Activated CD4-positive, alpha-beta T cell treated with anti-CD3 and anti-CD28 coated beads, Interleukin-2, Interleukin-4, amounts not matched to agents 100 ng/mL and 50 ng/mL, durations not matched to agents 16 hours and 8 hours (primary cell): ENCODE measurements at places on chromosomes 11 and 22.

DNA sequence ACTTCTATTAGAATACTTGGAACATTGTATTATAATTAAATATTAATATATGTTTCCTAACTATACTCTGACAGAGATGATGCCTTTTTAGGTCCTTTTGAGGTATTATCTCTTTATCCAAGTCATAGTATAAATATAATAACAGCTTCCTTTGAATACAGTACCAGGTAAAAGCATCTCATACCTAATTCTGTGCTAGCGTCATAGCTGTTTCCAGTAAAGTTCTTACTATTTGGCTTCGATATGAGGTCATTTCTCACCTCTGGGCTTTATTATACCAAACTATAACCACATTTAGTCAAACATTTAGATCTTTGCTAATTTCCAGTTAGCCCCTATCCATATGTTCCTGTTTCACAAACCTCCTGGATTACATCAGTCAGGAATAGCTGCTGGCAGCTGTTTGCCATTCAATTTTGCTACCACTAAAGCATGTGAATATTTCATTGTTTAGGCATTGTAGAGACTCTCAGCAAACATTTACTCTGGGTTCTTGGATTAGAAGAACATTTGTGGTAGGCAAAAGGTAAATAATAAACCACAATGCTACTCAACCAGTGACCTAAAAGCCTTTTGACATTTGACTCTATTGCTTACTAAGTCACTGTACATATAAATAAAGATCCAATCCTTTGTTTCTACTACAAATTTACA, 255.1 kb downstream of the TTC28 start:
- no peak for DNase-seq

DNA sequence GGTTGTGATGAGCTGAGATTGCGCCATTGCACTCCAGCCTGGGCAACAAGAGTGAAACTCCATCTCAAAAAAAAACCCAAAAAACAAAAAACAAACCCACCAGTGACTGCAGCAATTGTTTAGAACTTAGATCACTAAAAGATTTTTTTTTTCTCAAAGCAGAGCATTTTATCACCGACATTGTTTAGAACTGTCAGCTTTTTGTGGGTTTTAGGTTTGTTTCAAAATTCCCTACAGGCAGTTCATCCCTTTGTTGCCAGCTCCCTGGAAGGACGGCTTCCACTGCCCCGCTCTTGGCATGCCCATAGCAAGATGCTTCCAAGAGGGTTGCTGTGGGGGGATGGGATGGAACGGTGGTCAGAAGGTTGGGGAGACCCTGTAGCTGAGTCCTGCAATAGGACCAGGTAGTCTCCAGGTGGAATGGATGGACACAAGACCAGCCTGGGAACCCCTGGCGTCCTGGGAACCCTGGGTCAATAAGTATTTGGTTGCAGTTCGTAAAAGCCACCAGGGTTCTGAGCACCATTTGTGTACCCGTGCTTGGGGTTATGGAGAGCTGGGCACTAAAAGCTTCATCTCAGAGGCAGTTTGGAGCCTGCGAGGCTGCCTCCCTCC, 46.7 kb downstream of the TSPAN18 start:
- DNase-seq, result no peak

GRCh38 chr11:68160100-68160695, 39.0 kb upstream of the CHKA start:
- no peak for DNase-seq

GRCh38 chr22:49101873-49102272, 725.8 kb downstream of the BRD1 start:
- no peak for DNase-seq

DNA sequence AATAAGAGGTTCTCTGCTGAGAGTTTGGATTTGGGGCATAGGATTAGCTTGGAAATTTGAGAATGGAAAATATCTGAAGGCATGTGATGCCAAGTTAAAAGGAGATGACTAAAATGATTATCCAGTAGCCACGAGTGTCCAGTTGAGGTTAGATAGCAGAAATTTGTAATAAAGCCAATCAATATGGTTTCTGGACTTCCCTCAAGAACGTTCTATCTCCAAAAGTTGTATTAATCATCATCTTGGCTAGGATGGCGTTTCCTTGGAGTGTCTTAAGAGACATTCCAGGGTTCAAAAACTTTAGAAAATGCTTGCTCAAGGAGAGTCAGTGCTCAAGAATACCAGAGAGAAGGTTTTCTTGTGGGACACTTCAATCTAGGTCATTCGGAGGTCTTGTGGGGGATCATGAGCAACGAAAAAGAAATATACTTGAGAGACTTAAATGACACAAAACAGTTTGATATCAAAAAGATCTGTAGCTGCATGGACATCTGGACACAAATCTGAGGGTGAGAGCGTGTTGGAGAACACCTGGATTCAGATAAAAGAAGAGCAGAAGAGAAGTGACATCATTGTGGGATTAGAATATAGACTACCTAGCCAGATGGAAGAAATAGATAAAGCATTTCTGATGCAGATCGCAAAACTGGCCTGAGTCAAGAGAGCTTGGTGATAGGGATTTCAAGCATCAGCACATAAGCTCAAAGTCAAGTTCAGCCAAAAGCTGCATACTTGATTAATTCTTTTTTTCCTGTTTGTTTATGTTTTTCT, 97.7 kb downstream of the ARFGAP2 start:
- DNase-seq, result no peak

- DNase-seq, result no peak
Measured at GRCh38 chr11:72014761-72015320, 16.1 kb downstream of the IL18BP start.

DNA sequence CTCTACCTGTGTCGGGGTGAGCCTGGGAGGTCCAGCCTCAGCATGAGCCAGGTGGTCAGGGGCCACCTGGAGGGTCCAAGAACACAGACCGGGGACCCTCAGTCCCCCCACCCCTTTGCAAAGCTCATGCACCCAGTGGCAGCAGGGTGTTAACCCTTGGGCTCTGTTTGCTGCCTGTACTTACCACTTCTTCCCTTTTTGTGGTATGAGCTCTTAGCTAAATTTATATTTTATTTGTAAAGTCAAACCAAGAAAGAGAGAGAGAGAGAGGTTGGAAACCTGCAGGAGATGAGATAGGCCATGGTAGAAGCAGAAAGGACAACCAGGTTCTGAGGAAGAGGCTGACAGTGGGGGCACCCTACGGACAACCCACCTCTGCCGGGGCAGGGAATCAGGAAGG, 29.9 kb downstream of the IL10RA start:
- no peak for DNase-seq

GRCh38 chr11:61503135-61503770, 5.3 kb upstream of the LRRC10B start:
- DNase-seq, result no peak

DNA sequence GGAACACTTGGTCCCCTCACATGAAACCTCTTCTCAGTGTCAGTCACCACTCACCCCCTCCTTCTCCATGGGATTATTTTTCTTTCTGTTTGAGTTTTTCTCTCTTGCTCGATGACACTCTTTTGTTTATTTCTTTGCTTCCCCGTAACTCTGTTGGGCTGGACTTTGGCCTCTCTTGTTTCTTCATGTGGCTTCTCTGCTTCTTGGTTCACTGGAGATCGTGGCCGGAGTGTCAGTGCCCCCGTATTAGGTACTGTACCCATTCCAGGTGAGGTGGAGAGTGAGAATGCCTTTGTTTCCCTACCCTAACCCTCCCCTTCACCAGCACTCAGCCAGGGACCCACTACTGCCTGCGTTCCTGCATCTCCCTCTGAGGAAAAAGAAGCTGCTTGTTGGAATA, 32.5 kb downstream of the CYB5R2 start:
- DNase-seq, result no peak

DNA sequence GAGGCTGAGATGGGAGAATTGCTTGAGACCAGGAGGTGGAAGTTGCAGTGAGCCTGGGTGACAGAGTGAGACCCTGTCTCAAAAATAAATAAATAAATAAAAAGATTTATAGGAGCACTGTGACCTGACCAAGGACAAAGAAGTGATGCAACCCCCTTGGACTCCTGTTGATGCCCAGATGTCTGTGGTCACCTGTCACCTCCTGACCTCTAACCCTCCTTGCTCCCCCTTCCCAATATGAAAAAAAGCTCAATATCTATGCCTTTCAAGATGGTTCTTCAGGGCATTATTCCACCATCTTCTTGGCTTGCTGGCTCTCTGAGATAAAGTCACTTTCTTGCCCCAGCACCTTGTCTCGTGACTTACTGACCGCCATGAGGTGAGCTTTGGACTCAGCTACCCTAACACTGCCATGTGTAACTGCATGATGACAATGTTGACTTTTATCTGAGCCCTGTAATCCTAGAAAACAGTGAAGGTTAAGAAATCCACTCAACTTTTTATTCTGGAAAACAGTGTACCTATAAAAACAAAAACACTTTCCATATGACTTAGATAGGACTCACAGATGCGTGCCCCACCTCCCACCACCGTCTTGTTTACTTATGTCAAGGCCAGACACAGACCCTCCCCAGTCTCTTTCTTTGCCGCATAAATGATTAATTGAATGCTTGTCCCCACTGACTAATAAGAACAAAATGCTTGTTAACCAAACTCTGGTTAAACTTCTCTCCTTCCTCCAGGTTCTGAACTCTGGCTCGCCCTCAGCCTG, 360.5 kb downstream of the BUD13 start:
- no peak for DNase-seq

GRCh38 chr11:115257270-115257669, 246.9 kb downstream of the CADM1 start:
- DNase-seq, result no peak

- no peak for DNase-seq
Measured at GRCh38 chr11:31884080-31884479, 73.0 kb upstream of the PAX6 start.

- no peak for DNase-seq
Measured at GRCh38 chr11:66563832-66564231, 4.6 kb downstream of the CTSF start.

DNA sequence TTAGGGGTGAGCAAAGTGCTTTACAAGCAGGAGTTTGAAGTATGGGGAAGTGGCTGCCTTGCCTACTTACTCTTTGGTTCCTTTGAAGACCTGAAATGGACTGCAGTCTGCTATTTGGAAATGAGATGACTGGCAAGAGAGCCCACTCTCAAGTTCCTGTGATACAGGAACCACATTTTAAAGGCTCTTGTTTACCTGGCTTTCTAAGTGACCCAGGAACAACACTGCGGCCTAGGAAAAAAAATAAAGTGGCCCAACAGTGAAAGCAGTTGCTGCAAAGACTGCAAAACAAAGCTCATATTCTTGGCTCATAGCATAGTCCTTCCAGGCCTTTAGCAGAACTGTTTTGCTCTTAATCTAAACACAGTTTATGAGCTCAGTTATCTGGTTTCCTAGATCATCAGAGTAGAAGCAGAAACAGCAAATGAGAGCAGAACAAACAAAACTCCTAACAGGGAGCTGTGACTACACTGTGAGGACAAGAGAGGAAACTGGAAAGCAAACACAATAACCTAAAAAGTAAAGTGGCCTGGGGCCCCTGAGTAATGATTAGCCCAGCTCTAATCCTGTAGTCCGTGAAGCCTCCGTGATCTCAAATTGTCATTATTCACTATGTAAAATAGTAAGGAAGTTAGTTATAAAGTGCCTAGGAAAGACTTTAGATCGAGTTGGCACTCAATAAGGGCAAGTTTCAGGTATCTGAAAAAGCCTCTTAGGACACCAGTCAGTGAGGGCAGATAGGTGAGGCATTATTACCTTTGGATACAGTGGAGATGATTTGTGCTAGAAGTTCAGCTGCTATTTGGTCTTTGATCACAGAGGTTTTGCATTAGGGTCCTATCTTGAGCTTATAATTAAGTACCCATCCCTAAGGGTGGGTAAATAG, 11.5 kb downstream of the CCDC117 start:
- DNase-seq, result no peak

DNA sequence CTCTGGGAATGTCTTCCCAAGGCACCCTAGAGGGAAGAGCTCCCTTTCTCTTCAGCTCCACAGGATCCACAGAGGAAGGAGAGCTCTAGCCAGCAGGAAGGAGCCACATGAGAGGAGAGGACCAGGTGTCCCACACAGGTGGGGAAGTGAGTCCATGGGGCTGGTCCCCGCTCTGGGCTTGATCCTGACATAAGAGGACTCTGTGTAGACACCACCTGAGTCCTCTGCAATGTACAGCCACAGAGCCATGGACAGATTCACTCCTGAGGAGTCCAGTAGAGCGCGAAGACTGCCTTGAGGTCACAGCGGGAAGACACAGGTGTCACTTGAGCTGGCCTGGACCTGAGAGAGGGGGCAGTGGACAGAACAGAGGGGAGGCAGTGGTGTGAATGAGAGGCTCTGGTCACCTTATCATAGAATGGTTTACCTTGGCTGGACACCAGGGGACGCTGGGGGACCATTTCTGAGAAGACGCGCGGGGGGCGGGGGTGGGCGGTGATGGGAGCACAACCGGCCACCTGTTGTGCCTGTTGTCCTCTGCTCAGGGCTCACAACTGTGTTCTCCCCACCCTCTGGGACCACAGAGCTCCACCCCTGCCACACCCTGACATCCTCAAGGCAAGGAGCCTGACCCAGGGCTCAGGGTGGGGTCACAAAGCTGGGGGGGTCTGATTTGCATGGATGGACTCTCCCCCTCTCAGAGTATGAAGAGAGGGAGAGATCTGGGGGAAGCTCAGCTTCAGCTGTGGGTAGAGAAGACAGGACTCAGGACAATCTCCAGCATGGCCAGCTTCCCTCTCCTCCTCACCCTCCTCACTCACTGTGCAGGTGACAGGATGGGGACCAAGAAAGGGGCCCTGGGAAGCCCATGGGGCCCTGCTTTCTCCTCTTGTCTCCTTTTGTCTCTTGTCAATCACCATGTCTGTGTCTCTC, 128.2 kb downstream of the ZNF280B start:
- no peak for DNase-seq

GRCh38 chr11:126567419-126567818, 211.9 kb downstream of the ST3GAL4 start:
- no peak for DNase-seq

GRCh38 chr22:41478891-41479521, 10.1 kb downstream of the ACO2 start:
- DNase-seq, result no peak

- DNase-seq, result no peak
Measured at GRCh38 chr11:8766043-8766987, 83.7 kb downstream of the RPL27A start.

GRCh38 chr11:122893131-122893530, 10.6 kb downstream of the JHY start:
- DNase-seq, result no peak

GRCh38 chr22:37044634-37045625, 6.6 kb upstream of the KCTD17 start:
- no peak for DNase-seq

GRCh38 chr11:17822401-17822781, 87.8 kb downstream of the KCNC1 start:
- no peak for DNase-seq

DNA sequence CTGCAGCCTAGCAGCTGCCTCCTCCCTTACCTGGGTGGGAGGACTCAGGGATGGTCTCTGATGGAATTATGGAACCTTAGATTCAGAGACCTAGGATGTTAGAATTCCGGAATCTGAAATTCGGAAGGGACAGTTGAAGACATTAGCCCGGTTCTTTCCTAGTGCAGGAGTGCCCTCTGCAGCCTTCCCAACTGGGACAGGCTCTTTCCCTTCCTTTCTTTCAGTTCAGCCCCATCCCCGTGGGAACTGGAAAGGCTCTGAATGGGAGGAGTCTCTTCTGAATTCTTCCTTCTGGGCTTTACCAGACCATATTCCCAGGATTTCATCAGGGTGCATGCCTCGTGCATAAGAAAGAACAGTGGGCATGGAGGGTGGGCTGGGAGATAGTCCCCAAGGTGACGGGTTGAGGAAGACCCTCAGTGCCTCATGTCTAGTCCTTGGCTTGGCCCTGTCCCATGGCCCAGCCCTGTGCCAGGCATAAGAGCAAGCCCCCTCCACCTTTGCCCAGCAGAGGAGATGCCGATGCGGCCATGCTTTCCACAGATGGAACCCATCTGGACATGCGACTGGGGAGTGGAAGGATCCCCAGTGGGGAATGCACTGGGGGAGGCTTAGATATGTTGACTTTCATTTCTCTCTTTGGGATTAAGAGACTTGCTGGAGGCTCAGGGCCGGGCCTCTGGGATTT, 14.4 kb downstream of the DNAJB13 start:
- no peak for DNase-seq
